ENCODE measurements at places on chromosomes 3 and 15. TPM values are rescaled to one million over a fixed set of nuclear protein-coding genes. Genes with fewer than 3 reads are reported as not detected.

The NOX5 gene
- not detected for total RNA-seq

The KCNAB1 gene
- total RNA-seq, result not detected

The CFAP91 gene
- not detected for total RNA-seq

The TMC3 gene
- not detected for total RNA-seq

The TUSC7 gene
- not detected for total RNA-seq

The ACAN gene
- not detected for total RNA-seq

The SPTBN5 gene
- 0.11 TPM for total RNA-seq

The P2RY12 gene
- total RNA-seq, result not detected

The CXCR6 gene
- 3.4 TPM for total RNA-seq

The FBXL22 gene
- 0.63 TPM for total RNA-seq

The ADCY5 gene
- not detected for total RNA-seq

The MED12L gene
- 3.4 TPM for total RNA-seq

The HRG gene
- not detected for total RNA-seq

- no peak overlapping the region for H3K4me3 ChIP-seq
- H3K4me1 ChIP-seq, result peaks cover 6% of the 10 kb centered on the region
- H3K27me3 ChIP-seq, result no peaks in the 10 kb centered on the region
- H3K27ac ChIP-seq, result no peak overlapping the region
These were observed 55.1 kb downstream of the MB21D2 start for GRCh38 chr3:192862408-192863090.

GRCh38 chr3:189303584-189303983 lies 131.8 kb downstream of the TPRG1 start:
- peaks cover 57% of the 10 kb centered on the region for H3K4me1 ChIP-seq
- no peak for DNase-seq
- H3K27me3 ChIP-seq, result no peaks in the 10 kb centered on the region
- no peak overlapping the region for H3K27ac ChIP-seq
- H3K36me3 ChIP-seq, result no peaks in the 10 kb centered on the region

- no peak for DNase-seq
- no peaks in the 10 kb centered on the region for H3K27me3 ChIP-seq
- no peaks in the 10 kb centered on the region for H3K36me3 ChIP-seq
- H3K27ac ChIP-seq, result no peak overlapping the region
- H3K4me3 ChIP-seq, result no peak overlapping the region
These were observed 250.5 kb downstream of the SHQ1 start for GRCh38 chr3:72597756-72598195.

- peak; percentile 22 for DNase-seq
- H3K27ac ChIP-seq, result no peak overlapping the region
These were observed 18.5 kb upstream of the RIOX2 start for GRCh38 chr3:97990624-97991292.

GRCh38 chr15:45199136-45199810 lies 11.5 kb upstream of the SHF start:
- H3K4me1 ChIP-seq, result peaks cover 8% of the 10 kb centered on the region
- no peak overlapping the region for H3K27ac ChIP-seq
- H3K36me3 ChIP-seq, result no peaks in the 10 kb centered on the region
- peak; percentile 66 for DNase-seq
- no peak overlapping the region for H3K4me3 ChIP-seq

GRCh38 chr3:63251499-63251898 lies 26.6 kb upstream of the SYNPR start:
- no peak for DNase-seq
- no peaks in the 10 kb centered on the region for H3K36me3 ChIP-seq
- H3K27ac ChIP-seq, result no peak overlapping the region
- no peaks in the 10 kb centered on the region for H3K4me1 ChIP-seq
- no peak overlapping the region for H3K4me3 ChIP-seq

GRCh38 chr15:34332553-34333120 lies 4.9 kb downstream of the SLC12A6 start:
- peaks cover 67% of the 10 kb centered on the region for H3K4me1 ChIP-seq
- H3K4me3 ChIP-seq, result peak overlapping the region; percentile 52
- no peaks in the 10 kb centered on the region for H3K27me3 ChIP-seq
- H3K27ac ChIP-seq, result peak overlapping the region; percentile 95
- DNase-seq, result no peak

DNA sequence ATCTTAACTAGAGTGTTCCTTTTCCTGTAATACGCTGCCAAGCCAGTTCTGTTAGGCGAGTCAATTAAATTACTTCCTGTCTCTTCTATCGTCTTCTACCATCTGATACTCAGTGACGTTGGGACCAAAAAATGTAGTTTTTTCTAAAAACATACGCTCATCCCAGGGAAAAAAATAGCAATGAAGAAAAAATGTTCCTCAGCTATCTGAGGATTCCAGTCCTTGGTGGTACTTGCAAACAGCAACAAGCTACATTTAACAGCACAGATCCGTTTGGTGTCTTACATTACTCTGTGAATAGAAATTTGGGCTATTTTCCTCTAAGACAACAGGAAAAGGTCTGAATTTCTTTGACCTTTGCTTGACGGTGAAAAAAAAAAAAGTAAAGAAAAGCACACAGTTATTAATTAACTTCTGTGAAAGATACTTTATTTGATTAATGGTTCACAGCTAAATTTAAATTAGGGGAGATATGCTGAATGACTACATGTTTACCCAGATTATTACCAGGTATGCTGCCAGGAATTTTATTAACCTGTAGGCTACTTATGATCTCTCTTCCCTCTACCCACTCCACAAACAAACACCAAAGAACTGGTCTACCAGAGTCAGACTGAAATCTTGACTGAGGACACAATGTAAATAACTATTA lies 254.4 kb upstream of the ZPLD1 start:
- H3K4me1 ChIP-seq, result peaks cover 3% of the 10 kb centered on the region
- no peak for DNase-seq
- H3K27me3 ChIP-seq, result peaks cover 2% of the 10 kb centered on the region

GRCh38 chr15:94203306-94203705 lies 28.1 kb upstream of the MCTP2 start:
- H3K27me3 ChIP-seq, result peaks cover 16% of the 10 kb centered on the region
- no peak overlapping the region for H3K4me3 ChIP-seq

DNA sequence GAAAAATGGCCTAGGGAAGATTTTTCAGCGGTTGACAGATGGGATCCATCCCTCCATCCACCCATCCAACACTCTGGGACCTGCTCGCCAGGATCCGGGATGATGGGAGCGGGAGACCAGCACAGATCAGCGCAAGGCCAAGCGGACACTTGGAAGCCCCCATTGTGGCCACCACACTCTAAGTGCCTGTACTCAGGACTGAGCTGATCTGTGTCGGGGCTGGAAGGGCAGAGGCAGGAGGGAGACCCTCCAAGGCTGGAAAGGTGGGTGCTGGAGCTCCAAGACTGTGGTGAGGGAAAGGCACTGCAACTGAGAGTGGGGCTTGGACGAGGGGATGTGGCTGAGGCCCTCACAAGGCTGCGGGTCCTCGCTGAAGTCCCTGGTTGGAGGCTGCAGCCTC lies 91.8 kb upstream of the TRPM1 start:
- no peaks in the 10 kb centered on the region for H3K27me3 ChIP-seq
- peaks cover 4% of the 10 kb centered on the region for H3K4me1 ChIP-seq
- no peak overlapping the region for H3K4me3 ChIP-seq
- DNase-seq, result no peak

DNA sequence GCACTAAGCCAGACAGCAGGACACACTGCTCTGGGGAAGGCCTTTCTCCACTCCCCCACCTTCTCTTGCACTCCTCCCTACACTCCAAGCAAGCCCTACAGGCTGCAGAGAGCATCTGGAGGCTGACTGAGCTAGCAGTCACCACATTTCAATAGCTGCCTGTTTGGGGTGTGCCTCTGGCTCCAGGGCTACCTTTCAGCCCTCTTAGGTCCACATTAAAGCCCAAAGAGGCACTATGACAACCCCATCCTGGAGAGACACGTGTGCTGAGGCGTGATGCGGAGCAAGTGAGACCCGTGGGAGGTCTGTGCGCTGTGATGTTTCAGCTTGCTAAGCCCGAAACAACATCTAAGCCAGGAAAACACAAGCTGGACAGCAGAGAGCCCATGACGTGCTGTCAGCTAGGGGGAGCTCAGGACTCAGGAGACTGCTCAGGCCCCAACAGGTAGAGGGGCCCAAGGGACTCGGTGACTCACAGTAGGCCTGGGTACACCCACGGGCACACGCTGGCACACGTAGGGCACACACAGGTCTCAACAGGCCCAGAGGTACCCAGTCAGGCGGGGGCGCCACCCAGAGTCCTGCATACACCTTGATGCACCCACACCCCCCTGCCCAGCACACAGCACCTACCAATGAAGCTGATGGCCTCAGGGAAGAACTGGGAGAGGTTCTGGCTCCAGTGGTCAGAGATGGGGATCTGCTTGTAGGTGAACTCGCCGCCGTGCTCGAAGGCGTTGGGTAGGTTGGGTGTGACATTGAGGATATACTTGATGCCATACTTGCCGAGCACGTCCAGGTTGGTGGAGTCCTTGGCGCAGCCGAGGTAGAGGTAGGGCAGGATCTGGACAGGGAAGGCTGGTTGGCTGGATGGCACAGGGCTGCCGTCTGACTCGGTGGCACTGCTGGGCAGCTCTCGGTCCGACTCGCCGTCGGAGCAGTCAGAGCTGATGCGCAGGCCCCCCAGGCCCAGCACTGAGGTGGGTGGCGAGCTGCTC lies 2.8 kb downstream of the DUSP7 start:
- peak overlapping the region; percentile 93 for H3K27ac ChIP-seq
- peak overlapping the region; percentile 86 for H3K4me3 ChIP-seq
- no peaks in the 10 kb centered on the region for H3K27me3 ChIP-seq
- DNase-seq, result peak; percentile 72
- peaks cover 54% of the 10 kb centered on the region for H3K4me1 ChIP-seq
- H3K36me3 ChIP-seq, result peaks cover 35% of the 10 kb centered on the region

DNA sequence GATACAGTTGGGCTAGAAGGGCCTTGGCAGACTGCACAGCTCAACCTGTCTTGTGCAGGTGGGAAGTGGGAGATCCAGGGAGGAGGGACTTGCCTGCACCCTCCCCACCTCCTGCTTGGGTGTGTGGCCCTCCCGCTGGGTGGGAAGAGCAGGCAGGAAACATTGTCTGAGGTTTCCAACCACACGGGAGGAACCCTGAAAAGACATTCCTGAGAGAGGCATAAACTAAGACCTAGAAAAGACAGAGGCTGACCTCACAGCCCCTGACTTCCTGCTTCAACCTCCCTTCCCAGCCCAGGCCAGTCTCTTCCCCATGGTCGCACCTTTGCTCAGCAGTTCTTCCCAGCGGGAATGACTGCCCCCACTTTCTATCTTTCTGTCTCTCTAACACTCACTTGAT lies 46.3 kb upstream of the INSYN1 start:
- H3K36me3 ChIP-seq, result no peaks in the 10 kb centered on the region
- no peak for DNase-seq
- H3K27ac ChIP-seq, result no peak overlapping the region

- no peak overlapping the region for H3K27ac ChIP-seq
- H3K27me3 ChIP-seq, result peaks cover 26% of the 10 kb centered on the region
- H3K36me3 ChIP-seq, result no peaks in the 10 kb centered on the region
- H3K4me3 ChIP-seq, result no peak overlapping the region
- peaks cover 30% of the 10 kb centered on the region for H3K4me1 ChIP-seq
- no peak for DNase-seq
These were observed 89.6 kb downstream of the TMEM266 start for GRCh38 chr15:76149291-76149915.

GRCh38 chr3:138202945-138203701 lies 16.0 kb downstream of the ARMC8 start:
- H3K4me1 ChIP-seq, result peaks cover 51% of the 10 kb centered on the region
- DNase-seq, result peak; percentile 15
- H3K36me3 ChIP-seq, result peaks cover 9% of the 10 kb centered on the region
- H3K4me3 ChIP-seq, result no peak overlapping the region
- no peak overlapping the region for H3K27ac ChIP-seq

- peaks cover 23% of the 10 kb centered on the region for H3K4me1 ChIP-seq
- H3K4me3 ChIP-seq, result no peak overlapping the region
- no peaks in the 10 kb centered on the region for H3K27me3 ChIP-seq
- peaks cover 55% of the 10 kb centered on the region for H3K36me3 ChIP-seq
- peak overlapping the region; percentile 59 for H3K27ac ChIP-seq
- peak; percentile 43 for DNase-seq
These were observed 28.8 kb downstream of the ATG7 start for GRCh38 chr3:11300970-11301369.

DNA sequence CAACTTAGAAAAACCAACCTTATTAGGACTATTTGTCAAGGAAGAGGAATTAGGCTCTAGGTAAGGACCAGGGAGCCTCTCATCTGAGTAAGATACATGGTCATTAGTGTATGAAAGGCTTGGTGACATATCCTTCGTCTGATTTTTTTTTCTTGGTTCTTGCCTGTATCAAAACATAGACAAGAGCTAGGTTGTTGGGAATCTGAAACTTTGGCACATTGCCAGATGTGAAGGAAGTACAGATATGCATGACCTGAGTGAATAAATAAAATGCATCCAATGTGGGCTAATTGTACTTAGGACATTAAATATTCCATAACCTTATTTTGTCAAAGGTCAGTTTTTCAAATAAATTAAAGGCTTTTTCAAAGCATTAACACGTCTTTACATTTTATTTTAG lies 151.8 kb downstream of the SYNPR start:
- no peaks in the 10 kb centered on the region for H3K36me3 ChIP-seq
- H3K4me1 ChIP-seq, result no peaks in the 10 kb centered on the region
- DNase-seq, result no peak
- H3K4me3 ChIP-seq, result no peak overlapping the region

DNA sequence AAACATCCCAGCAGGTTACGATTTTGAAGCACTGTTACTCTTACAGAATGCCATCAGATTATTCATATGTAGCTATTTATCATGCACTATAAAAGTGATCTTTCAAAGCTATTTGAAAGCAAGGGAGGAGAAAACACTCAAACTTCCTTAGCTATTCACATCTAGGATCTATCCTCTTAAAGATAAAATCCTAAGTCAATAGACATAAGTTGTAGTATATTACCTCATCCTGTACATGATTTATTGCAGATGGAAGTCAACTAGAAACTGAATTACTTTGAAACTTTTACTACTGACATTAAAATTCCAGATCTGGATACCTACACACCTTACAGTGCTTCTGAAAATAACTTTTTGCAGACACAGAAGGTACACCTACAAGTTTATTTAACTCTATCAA lies 197.2 kb downstream of the MEIS2 start:
- DNase-seq, result no peak
- no peak overlapping the region for H3K27ac ChIP-seq
- H3K4me1 ChIP-seq, result no peaks in the 10 kb centered on the region
- no peaks in the 10 kb centered on the region for H3K36me3 ChIP-seq
- H3K27me3 ChIP-seq, result peaks cover 5% of the 10 kb centered on the region
- no peak overlapping the region for H3K4me3 ChIP-seq

DNA sequence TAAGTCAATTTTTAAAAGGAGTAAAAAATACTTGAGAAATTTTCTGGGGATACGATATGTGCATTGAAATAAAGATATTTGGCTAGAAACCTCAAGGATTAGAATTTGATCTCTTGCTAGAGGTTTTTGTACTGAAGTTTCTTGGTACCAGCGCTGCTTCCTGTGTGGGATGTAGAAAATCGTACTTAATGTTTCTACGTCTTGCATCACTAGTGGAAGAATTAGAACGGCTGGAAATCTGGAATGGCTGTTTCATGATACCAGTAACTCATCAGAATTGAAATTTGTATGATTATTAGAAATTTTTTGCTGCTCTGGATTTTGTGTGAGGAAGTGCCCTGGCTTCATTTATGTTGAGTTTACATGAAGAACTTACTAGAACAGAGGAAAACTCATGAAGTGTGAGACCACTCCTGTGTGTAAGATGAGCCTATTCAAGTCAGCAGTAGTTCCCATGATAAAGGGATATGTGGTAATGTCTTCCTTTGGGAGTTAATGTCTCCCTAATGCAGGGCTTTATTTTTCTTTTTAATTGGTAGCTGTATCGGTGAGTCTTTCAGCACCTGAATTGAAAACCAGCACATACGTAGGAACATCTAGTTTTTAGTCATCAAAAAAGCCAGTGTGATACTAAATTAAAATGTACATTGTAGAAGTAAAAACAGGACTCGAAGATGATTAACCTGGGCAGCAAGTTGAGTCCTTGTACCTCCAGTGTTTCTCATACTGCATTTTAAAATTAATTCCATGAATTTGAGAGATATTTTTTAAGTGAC lies 3.2 kb downstream of the KBTBD8 start:
- peaks cover 50% of the 10 kb centered on the region for H3K4me1 ChIP-seq
- no peak for DNase-seq
- H3K27ac ChIP-seq, result peak overlapping the region; percentile 74
- peaks cover 39% of the 10 kb centered on the region for H3K36me3 ChIP-seq
- H3K4me3 ChIP-seq, result peak overlapping the region; percentile 50
- no peaks in the 10 kb centered on the region for H3K27me3 ChIP-seq

Data from activated CD8-positive, alpha-beta T cell treated with anti-CD3 and anti-CD28 coated beads for 36 hours (primary cell).